Amniotic epithelial cell (primary cell): ENCODE measurements at places on chromosomes 7 and 10.

- no peak for DNase-seq
Measured at GRCh38 chr7:115368998-115369397, 447.1 kb downstream of the MDFIC start.

DNA sequence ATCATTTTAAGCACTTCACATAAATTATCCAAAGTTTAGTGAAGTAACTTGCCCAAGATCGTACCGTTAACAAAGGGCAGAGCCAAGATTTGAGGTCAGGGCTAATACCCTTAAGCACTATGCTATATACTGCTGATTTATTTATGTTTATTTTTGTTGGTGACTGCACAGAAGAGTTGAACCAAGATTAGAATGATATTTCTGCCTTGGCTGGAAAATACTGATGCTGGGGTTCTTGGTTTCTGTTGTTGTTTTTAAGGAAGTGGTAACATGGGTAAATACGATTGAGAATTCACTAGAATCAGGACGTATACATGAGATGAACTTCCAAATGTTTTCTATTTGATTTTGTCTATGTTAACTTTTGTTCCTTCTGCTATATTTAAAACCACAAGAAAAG, 9.3 kb downstream of the ADD3 start:
- peak; percentile 60 for DNase-seq

DNA sequence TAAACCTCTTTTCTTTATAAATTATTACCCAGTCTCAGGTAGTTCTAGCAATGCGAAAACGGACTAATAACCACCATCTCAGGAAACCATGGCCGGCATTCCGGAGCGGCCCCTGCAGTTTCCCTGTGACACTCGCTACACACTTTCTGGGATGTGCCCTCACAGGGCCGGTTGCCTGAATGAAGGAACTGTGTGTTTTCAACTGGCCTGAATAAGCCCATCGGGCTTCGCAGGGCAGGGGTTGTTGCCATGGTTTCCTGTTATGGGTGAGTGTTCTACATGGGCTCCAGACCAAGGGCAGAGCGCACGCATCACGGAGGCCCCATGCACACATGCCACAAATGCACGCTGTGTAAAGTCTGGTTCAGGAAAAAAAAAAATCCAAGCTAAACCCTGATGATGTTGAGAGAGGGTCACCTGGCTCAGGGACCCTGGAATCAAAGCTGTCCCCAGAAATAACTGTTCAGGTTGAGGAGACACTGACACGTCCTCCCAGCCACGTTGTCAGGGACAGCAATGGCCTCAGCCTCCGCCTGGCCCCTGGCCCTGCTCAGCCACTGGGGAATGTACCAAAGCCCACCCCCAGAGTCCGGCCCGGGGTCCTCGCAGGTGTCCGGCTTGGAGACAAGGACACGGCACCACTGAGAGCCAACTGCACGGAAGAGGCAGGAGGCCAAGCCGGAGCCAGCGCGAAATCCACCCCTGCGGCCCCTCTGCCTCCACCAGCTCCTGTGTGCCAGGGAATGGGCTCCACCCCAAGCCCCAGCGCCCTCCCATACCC, 47.9 kb downstream of the STK32C start:
- DNase-seq = no peak

- no peak for DNase-seq
Measured at GRCh38 chr7:48114115-48114514, 25.1 kb downstream of the UPP1 start.

DNA sequence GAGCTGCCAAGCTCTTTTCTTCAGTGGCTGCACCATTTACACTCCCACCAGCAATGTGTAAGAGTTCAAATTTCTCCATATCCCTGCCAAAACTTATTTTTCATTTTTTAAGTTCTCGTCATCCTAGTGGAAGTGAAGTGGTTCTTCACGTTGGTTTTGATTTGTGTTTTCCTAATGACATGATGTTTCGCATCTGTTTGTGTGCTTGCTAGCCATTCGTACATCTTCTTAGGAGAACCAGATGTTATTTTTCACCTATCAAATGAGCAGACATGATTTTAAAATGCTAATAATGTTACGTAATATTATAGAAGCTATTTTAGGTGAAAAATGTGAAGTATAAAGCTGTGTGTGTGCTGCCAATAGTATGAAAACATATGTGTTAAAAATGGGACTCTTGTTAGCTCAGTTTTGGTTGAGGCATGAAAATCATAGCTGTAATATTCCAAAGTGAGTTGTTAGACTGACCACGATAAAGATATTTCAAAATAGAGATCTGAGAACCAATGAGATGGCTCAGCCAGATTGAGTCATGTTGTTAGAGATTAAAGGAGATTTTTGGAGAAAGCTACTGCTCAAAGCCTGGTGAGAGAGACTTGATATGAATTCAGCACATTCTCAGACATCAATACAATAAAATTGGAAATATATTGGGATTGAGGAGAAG, 25.9 kb upstream of the GALNT11 start:
- peak; percentile 64 for DNase-seq

DNA sequence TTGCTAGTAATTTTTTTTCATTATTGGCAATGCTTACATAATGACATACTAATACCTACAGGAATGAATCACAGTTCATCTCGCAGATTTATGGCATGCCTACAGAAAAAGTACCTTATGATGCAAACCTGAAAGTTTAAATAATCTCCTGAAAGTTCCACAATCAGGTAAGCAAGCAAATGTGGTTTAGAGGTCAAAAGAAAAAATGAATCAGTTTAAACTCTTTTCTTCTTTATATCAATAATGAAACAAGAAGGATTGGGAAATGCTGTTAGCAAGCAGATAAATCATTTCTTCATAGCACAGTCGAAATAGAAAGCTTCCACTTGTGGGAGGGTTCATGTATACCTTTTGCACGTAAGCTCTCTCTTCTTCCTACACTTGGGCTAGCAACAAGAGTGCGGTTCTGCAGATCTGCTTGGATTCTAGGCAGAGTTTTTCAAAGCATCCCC, 53.7 kb upstream of the MTPN start:
- no peak for DNase-seq

GRCh38 chr10:45198486-45199204, 116.8 kb downstream of the OR13A1 start:
- DNase-seq = no peak

GRCh38 chr10:111030042-111030750, 46.6 kb upstream of the ADRA2A start:
- no peak for DNase-seq

DNA sequence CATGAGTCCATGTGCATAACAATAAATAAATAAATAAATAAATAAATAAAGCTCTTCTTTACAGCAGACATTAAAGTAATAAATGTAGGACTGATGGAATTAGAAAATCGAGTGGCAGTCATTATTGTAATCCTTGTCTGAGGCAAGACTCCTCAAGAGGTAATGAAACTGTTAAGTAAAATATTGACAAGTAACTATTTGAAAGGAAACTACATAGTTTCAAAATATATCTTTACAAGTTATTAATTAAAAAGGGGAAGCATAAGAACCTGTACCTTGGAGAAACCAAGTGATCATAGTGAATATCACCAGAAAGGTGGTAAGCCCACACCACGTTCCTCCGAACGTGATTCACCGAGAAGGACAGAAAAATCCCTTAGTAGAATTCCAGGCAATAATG, 285.6 kb upstream of the SORCS1 start:
- DNase-seq = no peak

DNA sequence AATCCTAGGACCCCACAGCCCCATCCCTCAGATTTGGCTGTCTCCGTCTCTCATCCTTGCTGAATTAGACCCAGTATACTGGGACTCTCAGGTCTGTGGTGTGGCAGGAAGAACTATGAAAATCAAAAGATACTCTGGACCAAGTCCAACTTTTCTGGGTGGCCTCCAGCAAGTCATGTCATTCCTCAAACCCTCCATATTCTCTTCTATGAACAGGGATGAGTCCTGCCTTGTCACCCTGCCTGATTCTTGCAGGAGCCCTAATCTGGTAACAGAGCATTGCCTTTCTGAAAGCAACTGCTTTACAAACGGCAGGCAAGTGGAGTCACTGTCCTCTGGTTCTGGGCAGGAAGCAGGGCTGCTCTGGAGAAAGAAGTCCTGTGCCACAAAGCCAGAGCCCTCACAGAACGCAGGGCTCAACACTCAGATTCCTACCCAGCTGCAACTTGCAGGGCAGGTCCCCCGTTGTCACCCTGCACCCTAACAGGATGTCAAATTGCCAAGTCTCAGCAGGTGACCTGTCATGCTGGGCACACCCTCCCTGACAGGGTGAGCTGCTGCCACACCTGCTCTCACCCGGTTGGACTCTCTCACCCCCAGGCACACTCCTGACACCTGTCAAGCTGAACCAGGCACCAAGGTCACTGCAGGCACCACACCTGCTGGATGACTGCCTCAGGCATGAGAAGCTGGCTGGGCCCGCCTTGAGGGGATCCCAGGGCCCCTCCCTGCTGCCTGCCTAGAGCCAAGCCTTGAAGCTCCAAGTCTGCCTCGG, 227.7 kb downstream of the KCNMA1 start:
- no peak for DNase-seq

DNA sequence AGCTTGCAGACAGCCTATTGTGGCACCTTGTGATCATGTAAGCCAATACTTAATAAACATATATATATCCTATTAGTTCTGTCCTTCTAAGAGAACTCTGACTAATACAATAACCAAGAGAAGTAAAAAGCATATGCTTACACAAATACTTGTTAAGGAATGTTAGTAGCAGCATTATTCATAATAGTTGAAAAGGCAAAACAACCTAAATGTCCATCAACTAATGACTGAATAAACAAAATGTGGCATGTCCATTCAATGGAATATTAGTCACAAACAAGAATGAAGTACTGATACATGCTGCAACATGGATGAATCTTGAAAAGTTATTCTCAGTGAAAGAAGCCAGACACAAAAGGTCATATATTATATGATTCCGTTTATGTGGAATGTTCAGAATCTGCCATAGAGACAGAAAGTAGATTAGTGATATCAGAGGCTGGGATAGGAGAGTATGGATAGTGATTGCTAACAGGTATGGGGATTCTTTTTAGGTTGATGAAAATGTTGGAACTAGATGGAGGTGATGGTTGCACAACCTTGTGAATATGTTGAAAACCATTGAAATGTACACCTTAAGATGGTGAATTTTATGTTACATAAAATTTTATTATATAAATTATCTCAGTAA, 112.5 kb upstream of the UNC5B start:
- peak; percentile 10 for DNase-seq

GRCh38 chr7:2931034-2931415, 86.9 kb upstream of the GNA12 start:
- DNase-seq = no peak

GRCh38 chr10:88157981-88158465, 294.6 kb downstream of the PTEN start:
- DNase-seq = peak; percentile 94

- DNase-seq = peak; percentile 76
Measured at GRCh38 chr10:118698421-118698820, 56.3 kb downstream of the CACUL1 start.
